ENCODE measurements at places on chromosomes 4 and X.

- no peak for DNase-seq
Observed at GRCh38 chr4:177214935-177215334, 94.7 kb upstream of the NEIL3 start.

- DNase-seq = no peak
Observed at GRCh38 chr4:1274871-1275270, 14.8 kb upstream of the MAEA start.

GRCh38 chr4:150078041-150078578 lies at the start of gene DCLK2:
Gene DCLK2, plus strand, starts transcription at chr4:150078445. Its CDS starts 583 bp downstream, at chr4:150079028.
- DNase-seq = no peak

DNA sequence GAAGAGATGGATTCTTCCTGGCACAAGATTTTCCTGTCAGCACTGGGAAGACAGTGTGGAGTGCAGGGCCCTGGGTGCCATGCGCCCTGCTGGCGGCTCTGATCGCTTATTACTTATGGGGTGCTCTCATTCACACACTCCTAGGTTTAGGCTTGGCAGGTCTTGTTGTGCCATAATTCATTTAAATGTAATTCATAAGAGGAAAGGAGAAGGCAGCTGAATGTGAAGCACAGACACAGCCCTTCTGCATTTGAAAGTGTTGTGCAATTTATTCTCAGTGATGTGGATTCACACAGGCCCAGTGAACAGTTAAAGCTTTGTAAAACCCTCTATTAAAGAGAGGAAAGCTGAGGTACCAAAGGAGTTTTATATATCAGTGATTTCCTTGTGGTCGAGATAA lies 249.7 kb downstream of the C4orf33 start:
- DNase-seq = no peak

DNA sequence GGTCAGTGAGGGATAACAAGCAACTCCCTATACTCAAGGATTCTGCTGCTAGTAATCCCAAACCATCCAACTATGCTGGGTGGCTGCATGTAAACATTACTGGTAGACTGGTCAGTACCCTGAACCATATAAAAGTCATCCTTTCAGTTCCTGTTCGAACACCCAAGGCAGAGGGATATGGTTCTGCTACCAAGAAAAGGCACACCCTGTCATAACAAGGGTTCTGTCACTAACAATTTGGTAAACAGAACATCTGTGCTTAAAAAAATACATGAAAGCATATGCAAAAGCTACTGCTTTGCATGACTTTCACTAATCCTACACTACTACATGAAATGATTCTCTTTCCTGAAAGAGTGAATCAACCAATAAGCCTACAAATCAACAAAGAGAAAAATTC lies 76.8 kb upstream of the MCF2 start:
- DNase-seq = no peak

GRCh38 chr4:149884046-149884445 lies 68.4 kb upstream of the IQCM start:
- no peak for DNase-seq

DNA sequence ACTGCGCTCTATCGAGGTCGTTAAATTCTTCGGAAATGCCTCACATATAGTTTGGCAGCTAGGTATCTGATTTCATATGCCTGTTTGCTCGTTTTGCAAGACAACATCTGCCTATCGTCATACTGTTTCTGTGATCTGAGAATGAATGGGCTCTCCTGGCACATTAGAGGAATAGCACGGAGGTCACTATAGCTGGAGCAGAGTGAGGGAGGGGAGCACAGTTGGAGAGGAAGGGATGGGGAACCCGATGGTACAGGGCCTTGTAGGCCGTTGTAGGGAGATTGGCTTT lies 552 bp downstream of the IKBKG start:
- DNase-seq = no peak

DNA sequence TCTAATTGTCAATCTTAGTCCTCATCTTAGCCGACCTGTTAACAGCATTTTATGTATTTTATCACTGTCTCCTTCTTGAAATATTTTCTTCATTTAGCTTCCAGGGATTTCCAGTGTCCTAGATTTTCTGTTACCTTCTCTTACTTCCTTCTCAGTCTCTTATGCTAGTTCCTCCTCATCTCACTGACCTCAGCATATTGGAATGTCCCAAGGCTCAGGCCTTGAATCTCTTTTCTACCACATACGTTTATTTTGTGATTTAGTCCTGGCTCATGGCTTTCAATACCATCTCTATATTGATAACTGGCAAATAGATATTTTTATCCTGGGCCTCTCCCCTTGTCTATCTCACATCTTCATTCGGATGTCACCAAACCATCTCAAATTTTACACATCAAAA lies 61.1 kb downstream of the IQCM start:
- DNase-seq = no peak

- no peak for DNase-seq
Observed at GRCh38 chr4:121829511-121829910, 5.8 kb upstream of the CCNA2 start.

DNA sequence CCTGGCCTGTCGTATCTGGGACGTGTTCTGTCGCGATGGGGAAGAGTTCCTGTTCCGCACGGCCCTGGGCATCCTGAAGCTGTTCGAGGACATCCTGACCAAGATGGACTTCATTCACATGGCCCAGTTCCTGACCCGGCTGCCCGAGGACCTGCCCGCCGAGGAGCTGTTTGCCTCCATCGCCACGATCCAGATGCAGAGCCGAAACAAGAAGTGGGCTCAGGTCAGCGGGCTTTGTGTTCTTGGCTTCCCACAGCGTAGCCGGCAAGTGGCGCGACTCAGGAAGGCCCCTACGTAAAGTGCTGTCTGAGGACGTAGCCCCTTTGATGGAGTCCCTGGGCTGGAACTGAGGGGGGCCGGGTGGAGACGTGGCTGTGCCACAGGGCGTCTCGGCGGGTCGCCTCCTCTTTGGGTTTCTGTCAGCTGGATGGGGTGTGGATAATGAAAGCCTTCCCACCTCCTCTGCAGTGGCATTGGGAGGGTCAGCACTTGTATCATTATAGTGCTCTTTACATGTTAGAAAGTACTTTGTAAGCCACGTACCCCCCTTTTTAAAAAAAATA lies 18.1 kb upstream of the TADA2B start:
- DNase-seq = no peak
